Activated T-cell treated with anti-CD3 and anti-CD28 coated beads for 4 hours (primary cell): ENCODE measurements at places on chromosomes 5 and 9.
A peak's percentile ranks its signal among the peaks of the same experiment; 100 is the strongest.

DNA sequence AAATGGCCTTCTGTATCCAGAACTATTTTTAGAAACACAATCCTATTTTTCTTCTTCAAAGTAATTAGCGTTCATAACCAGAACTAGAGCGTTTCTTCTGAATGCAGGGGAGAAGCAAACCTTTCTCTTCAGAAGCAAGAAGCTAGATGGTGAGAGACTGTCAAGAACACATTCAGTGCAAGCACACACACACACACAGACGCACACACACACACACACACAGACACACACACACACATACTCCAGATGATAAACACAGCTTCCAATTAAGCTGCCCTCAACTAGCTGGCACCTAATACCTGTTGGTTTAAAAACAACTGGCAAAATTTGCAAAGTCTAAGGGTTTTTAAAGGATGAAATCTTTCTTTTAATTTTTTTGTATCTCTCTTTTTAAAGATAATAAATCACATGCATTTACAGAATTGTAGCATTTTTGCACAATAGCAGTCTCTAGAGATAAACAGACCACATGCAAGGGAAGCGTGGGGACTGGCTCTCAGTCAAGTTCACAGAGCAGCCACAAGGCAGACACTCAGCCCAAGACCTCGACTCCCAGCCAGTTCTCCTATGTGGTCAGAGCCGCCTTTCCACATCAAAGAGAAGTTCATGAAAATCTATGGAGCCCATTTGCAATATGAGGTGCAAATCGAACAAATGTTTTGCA, 138.5 kb downstream of the TTLL11 start:
- no peak for DNase-seq

- DNase-seq, result no peak
These were observed 422.6 kb downstream of the EFNA5 start for GRCh38 chr5:107248066-107248695.

- DNase-seq, result no peak
These were observed 607.6 kb downstream of the EBF1 start for GRCh38 chr5:158492136-158492535.

DNA sequence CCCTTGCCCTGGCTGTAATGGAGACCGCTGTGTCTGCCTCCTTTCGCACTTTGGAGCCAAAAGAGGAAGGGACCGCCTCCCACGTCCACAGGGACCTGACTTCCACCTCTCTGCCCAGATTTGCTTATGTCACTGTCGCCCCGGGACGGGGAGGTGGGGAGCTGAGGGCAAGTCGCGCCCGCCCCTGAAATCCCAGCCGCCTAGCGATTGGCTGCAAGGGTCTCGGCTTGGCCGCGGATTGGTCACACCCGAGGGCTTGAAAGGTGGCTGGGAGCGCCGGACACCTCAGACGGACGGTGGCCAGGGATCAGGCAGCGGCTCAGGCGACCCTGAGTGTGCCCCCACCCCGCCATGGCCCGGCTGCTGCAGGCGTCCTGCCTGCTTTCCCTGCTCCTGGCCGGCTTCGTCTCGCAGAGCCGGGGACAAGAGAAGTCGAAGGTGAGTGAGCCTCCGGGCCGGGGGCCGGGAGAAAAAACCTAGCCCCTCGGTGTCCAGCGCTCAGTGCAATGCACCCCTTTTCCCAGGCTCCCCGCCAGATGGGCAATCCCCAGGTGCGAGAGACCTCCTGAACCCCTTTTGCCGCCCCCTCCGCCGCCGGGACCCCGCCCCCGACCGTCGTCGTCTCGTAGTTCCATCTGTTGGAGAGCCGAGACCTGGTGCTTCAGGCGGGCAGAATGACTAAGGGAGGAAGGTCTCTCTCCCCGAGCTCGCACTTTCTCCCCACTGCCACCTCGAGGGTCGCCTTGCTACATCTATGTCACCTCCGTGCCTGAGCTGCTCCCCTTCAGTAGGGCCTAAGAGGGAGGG, at the start of gene GPX3:
TSS of gene GPX3 (plus strand) at position 288 of the 807 bp plus-strand sequence. CDS start at position 352, 64 bp downstream.
- peak; percentile 16 for DNase-seq

DNA sequence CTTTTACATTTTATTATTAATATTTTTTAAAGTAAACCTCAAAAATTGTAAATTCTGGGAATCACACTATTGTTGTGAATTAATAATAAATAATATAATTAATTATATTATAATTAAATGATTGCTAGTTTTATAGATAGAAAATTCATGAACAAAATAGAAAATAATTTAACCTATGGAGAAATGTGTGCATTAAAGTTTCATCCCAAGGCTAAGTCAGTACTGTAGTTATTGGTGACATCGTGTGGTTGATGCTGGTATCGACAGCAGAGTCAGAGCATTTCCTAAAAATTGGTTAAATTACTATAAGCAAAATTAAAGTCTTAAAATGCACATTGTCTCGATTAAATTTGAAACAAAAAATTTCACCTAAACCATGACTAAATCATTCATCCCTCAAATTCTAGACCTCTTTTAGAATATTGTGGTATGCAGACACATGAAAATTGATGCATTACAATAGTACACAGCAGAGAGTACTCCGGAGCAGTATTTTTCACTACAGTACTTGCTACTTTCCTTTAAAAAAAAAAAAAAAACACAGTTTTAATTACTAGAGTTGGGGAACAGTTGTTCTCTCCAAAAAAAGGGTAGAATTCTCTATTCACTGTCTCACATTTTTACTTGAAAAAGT, 73.9 kb downstream of the RORB start:
- no peak for DNase-seq

- DNase-seq, result no peak
These were observed 8.3 kb downstream of the CRB2 start for GRCh38 chr9:123364241-123364824.

- no peak for DNase-seq
These were observed 62.8 kb downstream of the DCP2 start for GRCh38 chr5:113039229-113039933.

- DNase-seq, result no peak
These were observed 81.8 kb downstream of the RFX3 start for GRCh38 chr9:3444016-3444415.

DNA sequence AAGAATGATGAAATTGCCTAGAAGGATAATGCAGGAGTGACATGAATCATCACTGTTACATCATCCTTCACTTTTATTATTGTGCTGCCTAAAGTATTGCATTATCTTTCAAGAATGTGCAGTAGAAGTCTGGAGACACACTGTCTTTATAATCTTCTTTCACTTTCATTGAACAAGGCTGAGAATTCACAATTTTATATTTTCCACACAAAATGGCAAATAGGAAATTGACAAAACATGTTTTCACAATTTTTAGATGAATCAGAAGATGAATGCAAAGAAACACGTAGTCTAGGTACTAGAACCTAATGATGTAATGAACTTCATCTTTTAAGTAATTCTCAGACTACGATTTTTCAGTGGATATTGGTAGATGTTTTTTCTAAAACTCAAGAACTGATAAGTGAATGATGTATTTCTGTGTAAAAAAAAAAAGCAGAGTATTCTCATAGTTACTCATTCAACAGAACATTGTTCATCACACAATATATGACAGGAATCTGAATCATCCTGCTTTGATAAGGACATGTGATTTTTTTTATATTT, 131.5 kb upstream of the GRHPR start:
- DNase-seq, result no peak

- no peak for DNase-seq
These were observed 51.0 kb upstream of the DPYSL3 start for GRCh38 chr5:147560718-147561331.

DNA sequence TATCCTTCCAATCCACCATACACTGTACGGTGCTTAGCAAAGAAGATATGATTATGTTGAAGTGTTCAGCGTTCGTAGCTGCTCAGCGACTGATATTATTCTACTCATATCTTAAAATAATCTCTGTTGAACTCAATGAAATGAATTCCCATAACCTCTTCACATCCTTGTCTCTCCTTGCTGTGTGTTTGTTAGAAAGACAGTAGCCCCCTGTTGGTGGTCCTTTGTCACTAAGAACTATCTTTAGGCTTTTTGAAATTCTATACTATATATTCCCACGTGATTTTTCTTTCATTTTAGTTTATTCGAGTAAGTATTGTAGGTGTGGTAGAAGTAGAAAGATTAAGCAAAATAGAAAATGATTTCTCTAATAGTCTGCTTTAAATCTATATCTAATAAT, 762.8 kb upstream of the WWC1 start:
- no peak for DNase-seq

- DNase-seq, result no peak
These were observed 826.8 kb downstream of the EFNA5 start for GRCh38 chr5:106843812-106844416.

DNA sequence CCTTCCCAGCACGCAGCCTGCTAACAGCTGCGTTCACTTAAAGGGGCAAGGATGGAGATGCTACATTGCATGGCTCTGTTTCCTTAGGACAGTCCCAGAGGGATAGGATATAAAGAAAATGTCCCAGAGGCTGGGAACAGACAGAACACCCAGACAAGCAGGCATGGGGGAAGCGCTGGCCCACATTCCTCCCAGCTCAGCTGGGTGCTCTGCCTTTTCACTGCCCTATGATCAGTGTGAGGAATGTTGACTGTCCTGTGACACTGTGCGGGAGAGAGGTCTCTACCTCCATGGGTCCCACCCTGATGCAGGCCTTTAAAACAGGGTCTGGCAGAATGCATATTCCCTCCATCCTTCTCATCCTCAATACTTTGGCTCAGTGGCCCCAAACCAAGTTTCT, 459.4 kb upstream of the DMAC1 start:
- no peak for DNase-seq
